ENCODE measurements at places on chromosomes 16 and 17. TPM values are rescaled to one million over a fixed set of nuclear protein-coding genes. Genes with fewer than 3 reads are reported as not detected.
A peak's percentile ranks its signal among the peaks of the same experiment; 100 is the strongest.

DNA sequence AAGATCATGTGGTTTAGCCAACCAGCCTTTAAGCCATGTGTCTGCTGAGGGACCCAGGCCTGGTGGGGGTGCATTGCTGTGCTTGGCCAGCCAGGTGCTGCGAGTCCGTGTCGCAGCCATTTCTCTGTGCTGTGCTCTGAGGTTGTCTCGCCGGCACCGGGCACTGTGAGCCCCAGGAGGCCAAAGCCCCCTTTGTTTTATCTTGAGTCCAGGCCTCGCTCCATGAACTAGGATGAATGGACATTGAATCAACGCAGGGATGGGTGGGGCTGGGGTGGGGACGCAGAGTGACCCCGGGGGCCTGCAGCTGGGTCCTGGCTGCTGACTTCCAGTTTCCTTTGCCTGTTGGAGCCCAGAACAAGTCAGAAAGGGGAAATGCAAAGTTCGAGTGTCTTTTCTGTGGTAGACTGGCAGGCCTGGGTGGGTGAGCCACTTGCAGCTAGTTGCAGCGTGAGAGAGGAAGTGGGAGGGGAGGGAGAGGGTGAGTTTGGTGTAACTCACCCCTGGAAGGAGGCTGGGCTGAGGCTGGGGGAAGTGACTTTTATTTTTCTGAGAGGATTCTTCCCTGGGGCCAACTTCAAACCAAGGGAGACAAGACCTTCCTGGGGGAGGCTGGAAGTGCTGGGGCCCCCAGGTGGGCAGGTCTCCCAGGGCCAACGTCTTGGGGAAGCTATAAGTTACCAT is 324.7 kb downstream of the SEC14L1 start:
- DNase-seq = peak; percentile 82

DNA sequence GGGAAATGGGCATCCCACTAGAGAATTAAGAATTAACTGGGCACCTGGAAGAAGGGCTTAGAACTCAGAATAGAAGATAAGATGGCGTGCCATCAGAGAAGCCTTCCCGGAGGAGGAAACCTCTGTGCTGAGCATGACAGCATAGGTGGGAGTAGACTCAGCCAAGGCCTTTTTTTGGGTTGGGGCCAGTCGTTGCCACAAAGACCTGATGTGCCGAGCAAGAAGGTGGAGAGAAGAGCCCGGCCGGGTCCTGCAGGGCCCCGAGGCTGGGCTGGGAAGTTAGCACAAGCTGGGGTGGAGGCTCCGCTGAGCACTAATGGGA is 1.1 kb upstream of the RAB11FIP4 start:
- DNase-seq = no peak

DNA sequence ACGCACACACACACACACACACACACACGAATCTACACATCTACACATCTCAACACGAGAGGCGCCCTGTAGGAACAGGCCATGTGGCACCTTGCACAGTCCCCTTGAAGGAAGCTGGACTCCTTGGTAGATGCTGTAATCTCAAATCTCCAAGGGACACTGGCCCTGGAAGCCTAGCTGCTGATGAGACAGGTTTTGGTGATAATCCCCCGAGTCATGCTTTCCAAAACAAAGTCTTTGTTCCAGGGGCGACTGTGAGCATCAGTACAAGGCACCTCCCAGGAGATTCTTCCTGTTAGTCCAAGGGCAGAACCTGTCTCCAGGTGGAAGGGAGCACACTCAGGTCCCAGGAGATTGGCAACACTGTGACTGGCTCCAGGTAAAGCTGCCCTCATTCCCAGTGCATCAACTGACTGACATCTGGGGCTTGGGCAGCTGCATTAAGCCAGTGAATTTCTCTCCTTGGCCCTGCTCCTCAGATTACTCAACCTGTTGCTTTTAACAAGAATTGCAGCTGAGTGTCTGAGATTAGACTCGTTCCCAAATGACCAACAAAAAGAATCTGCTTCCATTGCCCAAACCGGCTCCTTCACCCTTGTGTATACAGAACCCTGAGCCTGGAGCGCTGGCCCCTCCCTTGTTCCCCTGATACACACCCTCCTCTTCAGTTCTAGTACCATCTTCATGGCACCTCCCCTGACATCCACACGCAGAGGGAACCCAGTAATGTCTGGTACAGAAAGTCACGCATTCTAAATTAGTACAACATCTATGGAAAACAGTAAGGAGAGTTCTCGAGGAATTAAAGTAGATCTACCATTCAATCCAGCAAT is 13.9 kb upstream of the TNRC6C start:
- DNase-seq = no peak

DNA sequence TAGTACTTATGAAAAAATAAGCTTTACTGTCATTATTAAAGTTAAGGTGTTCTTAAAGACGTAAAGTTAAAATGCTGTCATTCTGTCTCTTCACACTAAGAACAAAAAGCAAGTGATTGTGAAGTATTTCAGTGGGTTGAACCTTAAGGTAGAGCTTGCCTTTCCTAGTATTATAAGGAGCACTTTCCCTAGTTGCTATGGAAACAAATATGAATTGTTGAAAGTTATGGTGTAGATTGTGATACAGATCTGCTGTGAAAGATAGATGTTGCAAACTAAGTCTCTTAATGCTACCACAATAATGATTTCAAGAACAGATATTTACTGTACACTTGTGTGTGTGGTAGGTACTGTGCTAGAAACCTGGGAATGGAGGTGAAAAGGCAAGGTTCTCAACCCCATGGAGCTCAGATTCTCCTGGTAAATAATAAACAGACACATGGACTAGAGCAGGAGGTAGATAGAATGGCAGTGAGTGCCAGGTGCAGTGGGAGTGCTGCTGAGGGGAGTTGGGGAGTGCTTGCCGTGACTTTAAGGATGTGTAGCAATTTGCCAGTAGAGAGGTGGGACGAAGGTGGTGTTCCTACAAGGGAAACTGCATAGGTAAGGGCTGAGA is 34.7 kb downstream of the MRTFB start:
- no peak for DNase-seq

The HOXB7 gene
- total RNA-seq = 1.2 TPM

The PSKH1 gene
- total RNA-seq = 29.7 TPM

DNA sequence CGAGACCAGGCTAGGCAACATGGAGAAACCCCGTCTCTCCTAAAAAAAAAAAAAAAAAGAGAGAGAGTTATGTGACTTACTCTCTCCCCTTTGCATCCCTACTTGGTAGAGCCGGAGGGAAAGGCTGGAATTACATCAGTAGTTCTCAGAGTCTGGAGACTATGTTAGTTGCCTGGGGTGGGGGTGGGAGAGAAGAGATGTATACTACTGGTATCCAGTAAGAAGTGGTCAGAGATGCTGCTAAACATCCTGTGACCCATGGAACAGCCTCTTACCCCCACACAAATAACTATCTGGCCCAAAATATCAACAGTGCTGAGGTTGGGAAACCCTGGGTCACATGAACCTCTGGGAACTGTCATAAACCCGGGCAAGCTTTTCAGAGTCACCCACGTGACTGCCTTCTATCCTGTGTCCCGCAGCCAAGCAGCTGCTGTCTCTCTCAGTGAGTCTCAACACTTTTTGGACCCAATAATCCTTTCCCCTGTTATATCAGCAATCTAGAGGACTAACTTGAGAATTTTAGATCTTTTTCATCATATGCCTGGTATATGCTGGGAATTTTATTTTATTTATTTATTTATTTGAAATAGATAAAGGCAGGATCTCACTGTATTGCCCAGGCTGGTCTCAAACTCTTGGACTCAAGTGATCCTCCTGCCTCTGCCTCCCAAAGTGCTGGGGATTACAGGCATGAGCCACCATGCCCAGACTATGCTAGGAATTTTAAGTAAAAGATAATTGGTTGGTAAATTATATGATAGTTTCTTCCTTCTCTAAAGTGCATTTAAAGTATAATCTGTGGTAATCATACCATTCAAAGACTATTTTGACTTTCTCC is 8.7 kb downstream of the EIF1 start:
- DNase-seq = no peak

The OR3A3 gene
- not detected for total RNA-seq

- no peak for DNase-seq
Observed at GRCh38 chr17:49473900-49474751, 21.0 kb upstream of the NGFR start.

The GNAO1 gene
- total RNA-seq = 1.8 TPM

GRCh38 chr16:70704586-70704985 is 18.7 kb upstream of the MTSS2 start:
- DNase-seq = no peak

DNA sequence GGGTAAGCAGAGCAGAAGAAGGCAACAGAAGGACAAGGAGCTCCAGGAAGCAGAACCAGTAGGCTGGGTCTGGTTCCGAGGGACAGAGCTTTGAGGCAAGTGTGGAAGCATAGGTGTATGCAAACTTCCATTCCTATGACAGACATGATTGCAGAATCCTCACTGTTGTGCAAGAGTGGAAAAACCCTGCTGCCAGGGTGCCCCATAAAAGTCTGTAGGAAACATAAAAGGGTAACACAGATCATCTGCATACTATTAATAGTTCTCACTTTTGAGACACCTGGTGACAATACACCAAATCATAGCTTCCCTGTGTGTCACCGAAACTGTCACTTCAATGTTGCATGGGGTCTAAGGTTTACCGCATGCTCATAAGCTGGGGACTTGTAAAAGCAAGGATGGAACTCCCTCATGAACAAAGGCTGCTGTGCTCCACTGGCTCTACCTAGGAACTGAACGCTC is 39.7 kb downstream of the ARHGAP17 start:
- no peak for DNase-seq

The ANKFN1 gene
- total RNA-seq = 0.75 TPM

DNA sequence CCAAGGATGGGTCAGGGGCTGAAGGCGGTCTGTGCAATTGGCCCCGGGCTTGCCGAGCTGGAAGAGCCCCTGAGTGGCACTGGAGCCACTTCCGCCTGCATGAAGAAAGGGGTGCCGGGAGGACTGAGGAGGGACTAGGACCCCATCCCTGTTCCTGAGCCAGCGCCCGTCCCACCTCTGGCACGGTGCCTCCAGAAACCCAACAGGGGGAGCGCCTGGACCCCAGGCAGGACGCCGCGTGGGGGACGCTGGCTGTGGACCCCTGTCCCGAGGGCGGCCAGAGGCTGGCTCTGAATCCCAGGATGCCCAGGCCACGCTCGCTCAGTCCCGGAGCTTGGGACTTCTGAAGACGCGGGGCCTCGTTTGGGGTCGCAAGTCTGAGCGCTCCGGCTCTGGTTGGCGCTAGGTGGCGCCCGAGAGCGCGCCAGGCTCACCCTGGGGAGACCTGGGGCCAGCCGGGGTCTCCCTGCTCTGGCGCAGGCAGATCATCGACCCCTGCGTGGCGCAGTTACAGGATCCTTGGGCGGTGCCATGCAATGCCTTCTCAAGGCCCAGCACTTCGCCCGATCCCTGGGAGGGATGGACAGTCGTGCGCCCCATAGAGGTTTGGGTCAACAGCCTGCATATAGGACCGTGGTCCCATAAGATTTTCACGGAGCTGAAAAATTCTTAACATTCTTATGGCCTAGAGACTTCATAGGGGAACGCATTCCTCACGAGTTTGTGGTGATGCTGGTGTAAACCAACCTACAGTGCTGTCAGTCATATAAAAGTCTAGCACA is 58.5 kb upstream of the CREBBP start:
- DNase-seq = peak; percentile 83

DNA sequence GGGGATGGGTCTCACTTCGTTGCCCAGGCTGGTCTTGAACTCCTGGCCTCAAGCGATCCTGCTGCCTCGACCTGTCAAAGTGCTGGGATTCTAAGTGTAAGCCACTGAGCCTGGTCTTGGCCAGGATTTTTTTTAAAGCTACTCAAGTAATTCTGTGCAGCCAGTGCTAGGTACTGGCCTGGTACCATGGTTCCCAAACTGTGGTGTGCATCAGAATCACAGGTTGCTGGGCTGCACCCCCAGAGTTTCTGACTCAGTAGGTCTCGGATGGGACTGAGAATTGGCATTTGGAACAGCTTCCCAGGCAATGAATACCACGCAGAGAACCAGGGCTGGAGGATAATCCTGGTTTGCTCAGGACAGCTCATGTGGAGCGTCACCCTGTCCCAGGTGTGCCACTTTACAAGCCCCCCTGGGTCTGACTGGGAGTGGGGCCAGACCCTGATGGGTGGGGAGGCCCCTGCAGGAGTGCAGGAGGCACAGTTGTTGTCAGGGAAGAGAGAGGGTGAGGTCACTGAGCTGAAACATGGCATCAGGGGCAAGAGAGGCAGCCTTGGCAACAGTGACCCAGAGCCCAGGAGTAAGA is 10.7 kb upstream of the MRPS23 start:
- DNase-seq = no peak

DNA sequence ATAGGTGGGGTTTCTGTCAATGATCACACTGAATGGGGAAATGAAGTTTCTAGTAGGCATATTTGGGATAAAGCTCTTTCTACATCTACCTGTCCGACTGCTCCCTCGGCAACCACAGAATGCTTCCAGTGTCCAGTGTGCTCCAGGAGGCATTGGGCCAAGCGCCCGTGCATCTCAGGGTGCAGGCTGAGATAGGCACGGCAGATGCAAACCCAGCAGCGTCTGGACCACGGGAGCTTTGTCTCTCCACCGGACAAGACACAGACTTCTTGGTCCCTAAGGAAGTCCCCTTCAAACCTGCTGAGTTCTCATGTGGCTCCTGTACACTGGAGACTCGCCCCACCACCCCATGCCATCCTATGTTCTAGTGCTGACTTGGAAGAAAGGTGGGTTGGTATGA is 202.8 kb downstream of the RPTOR start:
- DNase-seq = no peak

The KRTAP4-3 gene
- total RNA-seq = not detected

The WNK4 gene
- total RNA-seq = 0.38 TPM

GRCh38 chr17:64355536-64356303 is 34.9 kb downstream of the PECAM1 start:
- peak; percentile 55 for DNase-seq

Measured in upper lobe of right lung (tissue), 1 donor.